HFFc6 (cell line): ENCODE measurements at places on chromosomes 6 and 20. TPM values are rescaled to one million over a fixed set of nuclear protein-coding genes. Genes with fewer than 3 reads are reported as not detected.

Gene ADGRF5
- total RNA-seq = 0.20 TPM in 1 of 3 replicates, not detected in the others

Gene VGLL2
- total RNA-seq = not detected in 2 replicates

Gene EYA4
- not detected in 3 replicates for total RNA-seq

Gene CFAP61
- not detected in 2 replicates for total RNA-seq

- no peak for DNase-seq
These were observed 74.4 kb downstream of the SH3BGRL2 start for GRCh38 chr6:79705456-79705995.

Gene OR2B6
- not detected in 3 replicates for total RNA-seq

GRCh38 chr6:118509009-118509617 is 39.0 kb upstream of the PLN start:
- DNase-seq = peak; percentile 14

DNA sequence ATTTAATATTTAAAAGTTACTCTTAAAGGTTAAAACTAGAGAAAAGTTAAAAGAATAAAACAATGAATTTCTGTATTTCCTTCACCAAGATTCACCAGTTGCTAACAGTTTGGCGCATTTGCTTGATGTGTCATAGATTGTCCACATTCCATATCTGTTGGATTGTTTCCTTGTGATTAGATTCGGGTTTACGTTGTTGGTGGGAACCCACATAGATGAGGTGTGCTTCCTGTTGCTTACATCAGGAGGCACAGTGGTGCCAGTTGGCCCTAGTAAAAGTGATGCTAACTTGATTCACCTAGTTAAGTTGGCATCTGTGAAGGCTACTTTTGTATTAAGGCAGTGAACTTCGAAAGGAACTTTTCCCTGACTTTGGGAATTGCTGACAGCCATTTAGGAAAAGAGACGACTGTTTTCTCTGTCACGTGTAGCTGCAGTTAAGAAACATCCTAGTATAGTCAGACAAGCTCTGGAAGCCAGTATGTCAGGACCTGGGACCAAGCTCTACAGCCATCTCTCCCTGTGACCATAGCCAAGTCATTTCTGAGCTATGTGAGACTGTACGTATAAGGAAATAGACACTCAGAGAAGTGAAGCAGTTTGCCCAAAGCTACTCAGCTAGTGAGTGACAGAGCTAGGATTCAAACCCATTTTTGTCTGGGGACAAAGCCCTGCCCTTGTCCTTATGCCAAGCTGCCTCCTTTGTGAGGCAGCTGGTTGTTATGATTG is 49.0 kb downstream of the PPARD start:
- DNase-seq = peak; percentile 94

Gene CCN6
- not detected in 3 replicates for total RNA-seq
